ENCODE measurements at places on chromosomes 4 and X.

DNA sequence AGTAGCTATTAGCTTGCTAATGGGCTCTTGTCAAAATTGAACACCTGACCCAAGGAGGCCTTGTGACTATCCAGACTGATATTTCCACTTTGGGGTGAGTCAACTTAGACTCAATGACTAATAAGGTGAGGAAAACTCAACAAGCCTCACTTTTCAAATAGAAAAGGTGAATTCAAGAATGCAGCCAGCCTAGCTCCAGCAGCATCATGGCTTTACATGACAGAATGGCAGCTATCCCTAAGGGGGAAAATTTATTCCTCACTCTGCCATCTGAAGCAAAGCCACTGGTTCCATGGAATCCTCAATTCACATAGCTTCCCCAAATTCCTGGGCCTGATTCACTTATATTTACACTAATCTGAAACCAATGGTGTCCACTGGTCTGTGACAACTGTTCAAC is 29.1 kb upstream of the RAB9B start:
- no peak for DNase-seq

- no peak for DNase-seq
These were observed at the start of gene SH2D1A for GRCh38 chrX:124346117-124346876. TSS of gene SH2D1A (plus strand) at chrX:124346563. CDS start at chrX:124346643, 80 bp downstream.

DNA sequence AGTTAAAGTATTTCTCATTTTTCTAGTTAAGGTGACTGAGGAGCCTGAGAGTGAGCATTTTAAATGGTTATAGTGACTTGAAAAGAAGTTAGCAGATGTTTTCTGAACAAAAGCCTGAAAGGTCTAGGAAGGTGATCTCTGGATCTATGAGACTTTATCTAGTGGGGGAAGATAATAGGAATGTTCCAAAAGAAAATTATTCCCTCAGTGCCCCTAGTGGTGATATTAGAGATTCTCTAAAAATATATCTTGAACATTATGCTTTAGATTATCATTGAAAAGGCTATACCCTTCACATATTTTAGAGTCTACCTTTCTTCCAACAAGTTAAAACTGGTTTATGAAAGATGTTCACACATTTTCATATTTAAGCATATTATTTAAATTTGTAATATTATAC is 69.0 kb upstream of the SPANXN1 start:
- no peak for DNase-seq

DNA sequence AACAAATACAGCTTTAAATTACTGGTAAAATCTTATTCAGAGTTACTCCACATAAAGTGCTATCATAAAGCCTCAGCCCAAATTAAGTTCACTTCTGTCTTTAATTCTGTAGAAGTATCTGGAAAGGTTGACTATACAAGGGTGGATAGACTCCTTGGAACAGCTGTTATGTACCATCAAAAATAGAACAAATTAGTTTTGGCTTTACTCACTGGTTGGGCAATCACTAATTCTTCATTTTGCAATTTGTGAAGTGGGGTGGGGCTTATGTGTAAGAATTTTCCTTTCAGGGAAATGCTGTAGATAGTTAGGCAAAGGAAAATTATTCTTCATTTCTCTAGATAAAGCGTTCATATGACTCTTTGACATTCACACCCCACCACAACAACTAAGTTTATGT is 7.8 kb downstream of the DIAPH2 start:
- no peak for DNase-seq

GRCh38 chr4:6571608-6572007 is 3.4 kb upstream of the MAN2B2 start:
- DNase-seq, result no peak

- DNase-seq, result no peak
These were observed 441.0 kb downstream of the GPM6A start for GRCh38 chr4:175371091-175371490.

DNA sequence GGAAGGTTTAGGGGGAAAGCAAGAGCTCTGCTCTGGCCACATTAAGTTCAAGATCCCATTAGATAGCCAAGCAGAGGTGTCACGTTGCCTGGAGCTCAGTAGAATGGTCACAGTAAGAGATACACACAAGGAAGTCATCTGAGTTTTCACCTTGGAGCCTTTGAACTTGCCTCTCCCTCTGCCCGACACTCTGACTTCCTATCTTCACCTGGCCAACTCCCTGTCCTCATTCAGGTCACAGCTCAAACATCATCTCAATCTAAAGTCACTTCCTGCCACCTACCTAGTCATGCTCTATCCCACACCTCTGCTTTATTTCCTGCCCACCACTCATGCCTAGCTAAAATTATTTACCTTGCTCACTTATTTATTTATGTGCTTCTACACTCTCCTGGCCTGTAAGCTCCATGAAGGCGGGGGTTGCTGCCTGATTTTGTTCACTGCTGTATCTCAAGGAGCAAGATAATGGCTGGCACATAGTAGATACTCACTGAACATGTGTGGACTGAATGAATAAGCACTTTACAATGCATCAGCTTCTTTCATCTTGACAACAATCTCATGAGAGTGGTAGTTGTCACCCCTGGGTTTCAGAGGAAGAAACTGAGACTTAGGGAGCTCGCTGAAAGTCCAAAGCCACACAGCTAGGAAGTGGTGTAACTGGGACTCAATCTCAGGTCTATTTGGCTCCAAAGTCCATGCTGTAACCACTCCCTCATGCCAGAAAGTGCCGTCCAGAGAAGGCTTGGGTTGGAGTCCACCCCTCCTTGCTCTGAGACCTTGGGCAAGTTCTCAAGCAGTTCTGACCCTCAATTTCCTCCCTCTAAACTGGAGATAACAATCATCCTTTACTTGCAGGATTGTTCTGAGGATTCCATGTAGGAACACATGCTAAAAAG is 40.3 kb downstream of the EFNB1 start:
- no peak for DNase-seq

- no peak for DNase-seq
These were observed 254.1 kb upstream of the IGFBP7 start for GRCh38 chr4:57364255-57364654.
